Sciatic nerve (tissue), 2 donors: ENCODE measurements at places on chromosomes 2 and 18.

DNA sequence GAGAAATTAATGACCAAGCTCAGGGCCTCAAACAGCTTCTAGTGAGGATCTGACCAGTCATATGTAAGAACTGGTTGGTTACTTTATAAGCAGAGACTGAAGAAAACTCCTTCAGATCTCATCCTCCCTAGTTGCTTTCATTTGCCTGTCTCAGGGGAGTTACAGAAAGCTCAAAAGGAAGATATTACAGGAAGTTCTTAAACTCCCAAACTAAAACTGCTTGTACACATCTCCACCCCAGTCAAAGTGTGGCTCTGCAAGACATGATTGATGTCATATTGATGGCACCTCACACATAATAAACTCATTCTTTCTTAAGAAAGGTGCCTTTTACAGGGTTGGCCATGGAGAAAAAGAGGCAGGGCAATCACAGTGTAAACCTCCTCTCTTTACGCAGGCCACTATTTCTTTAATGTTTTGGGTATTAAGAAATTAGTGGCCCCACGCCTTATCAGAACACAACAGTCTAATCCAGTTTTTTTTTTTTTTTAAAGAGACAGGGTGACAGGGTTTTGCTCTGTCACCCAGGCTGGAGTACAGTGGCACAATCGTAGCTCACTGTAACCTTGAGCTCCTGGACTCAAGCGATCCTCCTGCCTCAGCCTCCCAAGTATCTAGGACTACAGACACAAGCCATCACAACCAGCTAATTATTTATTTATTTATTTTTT, 62.6 kb upstream of the STK17B start:
- DNase-seq = no peak

GRCh38 chr2:73937899-73938298, 11.2 kb downstream of the DGUOK start:
- DNase-seq = no peak

- no peak for DNase-seq
Measured at GRCh38 chr2:223587301-223587700, 14.9 kb downstream of the SCG2 start.

DNA sequence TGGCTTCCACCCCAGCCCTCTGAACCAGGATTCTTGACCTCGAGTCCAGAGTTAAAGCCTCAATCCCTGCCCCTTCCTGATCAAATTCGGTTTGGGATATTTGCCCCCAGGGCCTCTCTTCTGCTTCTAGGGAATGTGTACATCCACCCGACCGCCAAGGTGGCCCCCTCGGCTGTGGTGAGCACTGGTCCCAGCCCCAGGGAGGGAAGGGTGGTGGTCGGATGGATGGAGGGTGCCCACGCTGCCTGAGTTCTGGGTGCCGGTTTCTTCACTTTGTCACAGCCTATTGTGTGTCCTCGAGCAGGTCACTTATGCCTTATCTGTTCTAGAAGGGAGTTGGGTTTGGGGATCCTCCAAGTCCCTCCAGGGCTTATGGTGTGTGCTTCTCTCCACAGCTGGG, 6.9 kb downstream of the GMPPA start:
- no peak for DNase-seq

DNA sequence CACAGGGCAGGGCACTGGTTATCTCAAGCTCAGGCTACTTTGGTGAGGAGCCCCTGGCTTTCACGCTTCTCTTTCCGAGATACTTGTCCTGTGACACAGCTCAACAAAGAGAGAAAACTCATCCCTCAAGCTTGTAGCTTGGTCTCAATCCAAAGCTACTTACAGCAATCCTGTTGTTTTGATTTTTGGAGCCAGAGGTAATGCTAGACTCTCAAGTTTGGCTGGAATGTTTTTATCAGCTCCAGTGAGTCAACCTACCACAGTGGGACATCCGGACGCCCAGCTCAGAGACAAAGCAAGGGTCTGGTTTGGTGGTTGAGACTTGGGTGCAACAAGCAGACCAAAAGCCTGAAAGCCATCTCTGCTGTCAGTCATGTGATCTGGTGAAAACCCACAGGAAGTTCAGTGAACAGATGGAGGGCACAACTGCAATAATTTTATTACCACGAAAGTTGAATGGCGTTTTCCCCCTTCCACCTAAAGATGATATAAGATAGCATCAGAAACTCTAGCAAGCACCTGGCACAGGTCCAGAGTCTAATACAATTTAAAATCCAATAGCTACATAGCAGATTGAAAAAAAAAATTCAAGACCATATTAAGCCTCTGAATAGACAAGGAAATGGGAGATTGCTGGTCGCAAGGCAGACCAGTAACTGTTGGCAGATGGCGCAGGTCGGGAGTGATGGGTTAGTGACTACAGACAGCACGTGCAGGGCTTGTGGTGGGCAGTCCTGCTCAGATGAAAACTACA, 102.3 kb upstream of the SMAD7 start:
- no peak for DNase-seq

GRCh38 chr2:199449455-199449854, 8.3 kb downstream of the SATB2 start:
- no peak for DNase-seq

DNA sequence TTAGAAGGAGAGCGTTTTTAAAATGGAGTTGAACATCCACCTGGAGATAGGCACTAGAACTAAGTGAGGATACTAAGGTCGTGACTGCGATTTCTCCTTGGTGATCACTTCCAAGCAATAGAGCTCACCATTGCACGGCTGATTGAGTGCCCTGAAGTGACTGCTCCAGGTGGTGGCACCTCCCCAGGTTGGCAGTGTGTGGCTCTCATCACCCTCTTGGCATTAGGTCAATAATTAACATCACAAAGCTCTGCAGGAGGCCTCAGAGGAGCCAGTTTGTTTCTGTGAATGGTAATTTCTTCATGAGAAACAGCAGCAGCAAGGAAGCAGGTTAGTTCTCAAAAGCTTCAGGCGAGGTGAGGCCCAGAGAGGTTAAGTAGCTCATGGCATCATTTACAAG, 259.6 kb downstream of the CLIP4 start:
- DNase-seq = no peak

DNA sequence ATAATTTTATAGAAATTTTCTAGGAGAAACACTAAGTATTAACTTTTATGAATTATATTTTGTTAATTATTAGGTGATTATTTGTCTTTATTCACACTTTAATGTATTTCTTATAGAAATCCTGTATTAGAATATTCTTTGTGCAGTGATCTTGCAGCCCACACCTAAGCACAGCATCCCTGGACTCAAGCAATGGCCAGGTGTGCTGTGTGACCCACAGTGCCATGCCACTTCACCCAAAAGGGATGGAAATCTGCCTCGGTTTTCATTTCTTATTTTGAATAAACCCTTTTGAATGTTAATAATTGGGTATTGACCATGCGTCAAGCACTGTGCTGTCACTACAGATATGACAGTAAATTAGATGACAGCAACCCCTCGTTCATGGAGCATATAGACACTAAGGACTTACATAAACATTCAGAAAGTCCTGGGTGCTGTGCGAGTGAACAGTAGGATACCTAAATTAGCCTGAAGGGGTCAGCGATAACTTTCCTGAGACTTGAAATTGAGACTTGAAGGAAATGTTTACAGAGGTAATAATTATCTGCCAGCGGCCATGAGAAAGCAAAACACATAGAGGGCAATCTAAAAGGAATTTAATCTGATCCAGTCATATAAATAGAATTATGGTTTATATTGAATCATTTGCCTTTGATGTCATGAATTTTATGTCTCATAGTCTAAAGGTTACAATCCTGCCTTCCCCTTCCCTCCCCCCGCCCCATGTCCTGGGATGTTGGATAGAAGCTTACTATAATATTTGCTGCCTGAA, 52.7 kb upstream of the CALCRL start:
- DNase-seq = no peak

DNA sequence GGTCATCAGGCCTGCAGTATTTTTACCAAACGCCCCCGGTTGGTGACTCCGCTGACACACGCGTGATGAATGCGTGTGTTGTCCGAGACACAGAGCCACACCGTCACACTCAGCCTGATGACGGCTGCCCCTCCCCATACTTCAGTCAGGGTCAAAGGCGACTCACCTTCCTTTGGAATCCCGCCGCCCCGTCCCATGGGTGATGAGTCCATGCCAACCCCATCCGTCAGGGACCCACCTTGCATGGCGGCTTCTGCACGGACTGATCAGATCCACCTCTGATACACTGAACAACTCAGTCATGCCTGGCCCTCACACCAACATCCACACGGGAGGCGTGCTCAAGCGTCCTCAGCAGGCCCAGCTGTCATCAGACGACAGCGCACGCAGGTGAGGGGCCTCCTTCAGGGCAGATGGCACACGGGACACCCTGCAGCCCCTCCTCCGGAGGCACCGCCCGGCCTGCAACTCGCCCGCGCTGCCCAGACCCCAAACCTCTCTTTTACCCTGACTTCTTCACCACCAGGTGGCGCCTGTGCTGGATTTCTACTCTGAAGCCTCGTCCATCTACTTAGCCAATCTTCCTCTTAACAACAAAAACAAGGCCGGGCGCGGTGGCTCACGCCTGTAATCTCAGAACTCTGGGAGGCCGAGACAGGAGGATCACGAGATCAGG, 89.2 kb downstream of the ZNF516 start:
- DNase-seq = no peak

DNA sequence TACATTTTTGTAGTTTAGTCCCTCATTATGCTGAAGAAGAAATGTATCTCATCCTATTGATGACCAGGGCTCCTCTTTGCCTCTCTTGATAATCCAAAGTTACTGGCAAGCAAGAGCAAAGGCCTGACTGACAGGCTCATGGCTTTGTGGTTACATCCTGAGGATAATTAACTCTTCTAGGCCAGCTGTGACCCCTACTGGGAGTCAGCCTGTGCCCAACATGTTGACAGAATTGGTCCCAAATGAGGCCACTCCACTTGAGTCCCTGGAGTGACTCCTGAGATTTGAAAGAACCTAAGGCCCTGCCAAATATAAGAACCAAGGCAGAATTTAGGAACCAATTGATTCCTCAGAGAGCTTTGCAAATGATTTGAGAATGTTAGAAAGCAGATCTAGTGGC, 973.8 kb upstream of the CELF4 start:
- no peak for DNase-seq

DNA sequence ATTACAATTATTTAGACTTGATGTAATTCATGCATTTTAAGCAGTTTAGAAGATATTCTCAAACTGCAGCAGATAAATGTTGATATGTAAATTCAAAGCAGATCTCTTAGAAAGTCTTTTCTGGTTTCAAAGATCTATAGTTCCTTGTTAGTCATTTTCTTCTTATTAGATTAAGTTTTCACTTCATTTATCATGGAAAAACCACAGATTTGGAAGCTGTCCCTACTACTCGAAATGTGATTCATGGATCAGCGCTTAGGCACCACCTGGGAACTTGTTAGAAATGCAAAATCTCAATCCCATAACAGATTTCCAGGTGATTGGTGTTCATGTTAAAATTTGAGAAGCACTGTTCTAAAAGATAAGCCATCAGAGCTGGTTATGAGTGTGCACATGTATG, 92.8 kb upstream of the CDH2 start:
- no peak for DNase-seq

GRCh38 chr2:195575879-195576401, 81.1 kb upstream of the SLC39A10 start:
- no peak for DNase-seq

- no peak for DNase-seq
Measured at GRCh38 chr2:99748344-99748743, 258.5 kb upstream of the REV1 start.

- DNase-seq = no peak
Measured at GRCh38 chr2:180352620-180353019, 345.5 kb upstream of the CWC22 start.

- no peak for DNase-seq
Measured at GRCh38 chr2:43142921-43143438, 83.4 kb downstream of the ZFP36L2 start.

GRCh38 chr2:239304533-239305221, 96.1 kb downstream of the HDAC4 start:
- DNase-seq = peak; percentile 45

DNA sequence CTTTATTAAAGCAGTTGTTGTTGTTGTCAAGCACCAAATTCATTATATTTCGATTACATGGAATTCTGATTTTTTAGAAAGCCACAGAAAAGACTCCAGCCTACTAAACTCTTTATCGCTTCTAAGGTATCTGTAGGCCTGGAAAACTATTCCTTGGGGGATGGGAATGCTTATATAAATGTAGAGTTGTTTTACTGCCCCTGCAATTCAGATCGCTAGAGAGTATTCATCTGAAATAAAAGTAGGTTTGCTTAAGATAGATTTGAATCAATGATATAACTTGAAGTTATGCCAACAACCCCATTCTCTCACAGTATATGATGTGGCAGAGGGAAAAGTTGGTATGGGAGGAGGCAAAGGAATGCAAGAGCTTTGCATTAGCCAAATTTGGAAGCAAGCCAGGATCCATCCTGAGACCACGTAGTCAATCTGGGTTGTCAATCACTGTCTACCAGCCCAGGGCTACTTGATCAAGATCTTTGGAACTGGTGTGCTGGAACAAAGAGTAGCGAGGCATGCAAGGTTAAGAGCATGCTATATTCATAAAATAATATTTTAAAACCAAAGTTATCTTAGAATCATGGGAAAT, 95.9 kb downstream of the LYPD6B start:
- DNase-seq = no peak

GRCh38 chr18:79786304-79786703, 11.4 kb upstream of the KCNG2 start:
- peak; percentile 32 for DNase-seq

DNA sequence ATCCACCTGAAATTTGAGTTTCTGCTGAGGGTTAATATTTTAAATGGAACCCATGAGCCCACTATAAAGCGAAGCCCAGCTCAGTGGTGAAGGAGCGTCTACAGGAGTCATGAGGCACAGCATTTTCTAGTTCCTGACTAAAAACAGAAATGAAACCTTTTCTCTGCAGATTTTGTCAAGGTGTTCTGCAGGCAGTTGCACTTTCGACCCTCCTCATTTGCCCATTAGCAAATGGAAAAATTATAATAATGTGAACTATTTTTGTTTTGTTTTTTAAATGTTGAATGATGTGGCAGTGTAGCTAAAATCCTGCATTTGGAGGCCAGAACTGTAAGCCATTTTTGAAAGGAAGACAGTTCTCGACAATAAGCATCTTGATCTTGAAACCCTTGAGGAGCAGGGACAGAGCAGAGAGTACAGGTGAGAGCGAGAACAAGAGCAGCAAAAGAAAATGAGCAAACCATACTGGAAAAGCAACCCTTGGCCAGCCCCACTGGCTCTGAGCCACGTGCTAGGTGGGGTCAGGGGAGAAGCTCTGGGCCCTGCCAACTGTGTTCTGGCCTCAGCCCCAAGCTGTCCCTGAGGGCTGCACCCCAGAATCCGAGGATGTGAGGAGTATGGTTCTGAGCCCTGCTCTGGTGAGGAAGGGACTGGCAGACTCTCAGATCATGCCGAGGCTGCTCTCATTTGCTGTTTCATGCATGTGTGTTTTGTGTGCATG, 26.4 kb upstream of the COPS8 start:
- no peak for DNase-seq

DNA sequence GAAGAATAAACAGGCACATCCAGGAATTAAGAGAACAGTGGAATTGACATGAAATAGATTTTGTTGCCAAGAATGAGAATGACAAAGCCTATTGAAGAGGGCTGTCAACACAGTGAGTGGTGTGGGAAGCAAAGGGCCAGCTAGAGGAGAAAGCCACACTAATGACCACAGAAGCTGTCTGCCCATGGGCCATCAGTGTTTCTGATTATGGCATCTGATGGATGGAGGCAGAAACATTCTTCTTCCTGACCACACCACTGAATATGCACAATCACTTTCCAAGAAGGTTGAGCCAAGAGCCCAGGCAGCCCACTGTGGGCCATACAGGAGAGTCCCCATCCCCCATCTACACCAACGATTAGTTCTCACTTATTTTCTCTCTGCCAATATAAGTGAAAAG, 146.0 kb upstream of the SH3BP4 start:
- DNase-seq = no peak

GRCh38 chr2:20674974-20675679, 8.2 kb downstream of the GDF7 start:
- no peak for DNase-seq

- no peak for DNase-seq
Measured at GRCh38 chr2:36530178-36530982, 67.6 kb downstream of the FEZ2 start.
